ENCODE measurements at places on chromosomes 4 and X.
A peak's percentile ranks its signal among the peaks of the same experiment; 100 is the strongest.

- no peak for DNase-seq
Measured at GRCh38 chr4:7252051-7252450, 59.7 kb downstream of the SORCS2 start.

DNA sequence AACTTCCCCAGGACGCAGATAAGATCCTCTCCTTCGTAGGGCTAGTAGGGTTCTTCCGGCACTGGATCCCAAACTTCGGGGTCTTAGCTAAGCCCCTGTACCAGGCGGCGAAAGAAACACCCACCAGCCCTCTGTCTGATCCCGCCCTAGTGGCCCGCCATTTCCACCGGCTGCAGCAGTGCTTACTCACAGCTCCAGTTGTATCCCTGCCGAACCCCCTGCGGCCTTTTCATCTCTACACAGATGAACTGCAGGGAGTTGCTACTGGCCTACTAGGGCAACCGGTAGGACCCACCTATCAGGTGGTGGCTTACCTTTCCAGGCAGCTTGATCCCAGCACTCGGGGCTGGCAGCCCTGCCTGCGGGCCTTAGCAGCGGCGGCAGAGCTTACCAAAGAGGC lies 961.2 kb downstream of the RPA4 start:
- no peak for DNase-seq

- peak; percentile 68 for DNase-seq
Measured at GRCh38 chr4:128782076-128782715, 27.3 kb upstream of the JADE1 start.

DNA sequence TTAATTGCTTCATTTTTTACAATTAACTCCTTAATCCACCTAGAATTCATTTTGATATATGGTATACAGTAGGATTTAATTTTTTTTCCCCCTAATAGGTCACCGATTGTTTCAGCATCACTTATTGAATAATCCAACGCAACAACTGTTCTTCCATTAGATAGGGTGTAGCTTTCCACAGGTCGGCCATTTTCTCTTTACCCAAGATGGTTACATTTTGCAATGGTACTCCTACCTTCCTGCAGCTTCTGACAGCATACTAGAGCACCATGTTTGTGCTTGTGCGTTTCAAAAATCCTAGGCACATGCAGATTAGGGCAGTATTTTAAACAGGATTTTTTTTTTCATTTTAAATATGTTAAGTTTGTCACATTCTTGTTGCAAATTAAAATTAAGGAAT lies 2.3 kb downstream of the LINC00632 start:
- no peak for DNase-seq

DNA sequence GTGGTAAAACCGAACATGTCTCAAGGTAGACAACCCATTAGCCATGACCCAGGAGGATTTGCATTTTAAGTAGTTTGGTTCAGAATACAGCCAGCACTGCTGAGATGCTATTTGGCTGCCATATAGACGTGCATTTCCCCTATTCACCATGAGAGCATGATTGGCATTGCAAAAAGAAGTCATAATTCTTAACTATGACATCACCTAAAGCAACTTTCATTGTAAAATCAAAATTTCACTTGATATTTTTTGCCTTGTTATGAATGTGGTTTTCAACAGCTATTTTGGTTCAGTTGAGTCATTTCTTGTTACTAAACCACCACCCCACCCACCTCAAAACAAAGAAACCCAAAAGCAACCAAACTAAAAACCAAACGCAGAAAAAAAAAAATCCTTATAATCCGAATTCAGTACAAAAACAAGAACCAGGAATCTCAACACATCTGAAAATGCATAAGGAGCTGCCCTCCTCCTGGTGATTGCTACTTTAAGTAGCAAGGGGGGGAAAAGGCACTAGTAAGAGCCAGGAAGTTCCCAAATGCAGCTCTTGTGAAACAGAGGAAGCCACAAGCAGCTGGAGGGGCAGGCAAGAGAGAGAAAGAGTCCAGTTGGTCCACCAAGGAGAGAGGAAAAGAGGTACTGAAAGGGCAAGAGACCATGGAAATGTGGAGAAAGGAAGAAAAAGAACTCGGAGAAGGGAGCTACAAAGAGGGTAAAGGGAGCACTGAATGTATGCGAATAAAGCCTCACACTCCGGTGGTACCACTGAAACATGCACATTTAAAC lies 3.1 kb downstream of the SLITRK4 start:
- DNase-seq: peak; percentile 1

DNA sequence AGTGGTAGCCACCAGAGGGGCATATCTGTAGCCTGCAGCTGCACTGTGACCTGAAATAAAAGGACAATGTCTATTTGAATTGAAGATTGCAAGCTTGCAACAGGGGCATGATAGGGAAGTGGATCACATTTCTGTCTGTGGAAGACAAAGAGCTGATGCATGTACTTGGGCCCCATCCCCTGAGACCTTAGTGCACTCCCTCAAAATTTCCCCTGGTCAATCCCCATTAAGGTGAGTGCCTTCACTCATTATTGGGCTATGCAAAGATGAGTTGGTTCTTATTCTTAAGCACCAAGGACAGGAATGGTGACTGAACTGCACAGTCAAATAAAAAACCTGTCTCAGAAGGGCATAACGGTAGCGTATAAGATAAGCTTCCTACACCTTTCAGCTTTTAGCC lies 273.1 kb upstream of the ARSJ start:
- DNase-seq: no peak

GRCh38 chrX:41482154-41482850 lies 35.2 kb downstream of the NYX start:
- no peak for DNase-seq

DNA sequence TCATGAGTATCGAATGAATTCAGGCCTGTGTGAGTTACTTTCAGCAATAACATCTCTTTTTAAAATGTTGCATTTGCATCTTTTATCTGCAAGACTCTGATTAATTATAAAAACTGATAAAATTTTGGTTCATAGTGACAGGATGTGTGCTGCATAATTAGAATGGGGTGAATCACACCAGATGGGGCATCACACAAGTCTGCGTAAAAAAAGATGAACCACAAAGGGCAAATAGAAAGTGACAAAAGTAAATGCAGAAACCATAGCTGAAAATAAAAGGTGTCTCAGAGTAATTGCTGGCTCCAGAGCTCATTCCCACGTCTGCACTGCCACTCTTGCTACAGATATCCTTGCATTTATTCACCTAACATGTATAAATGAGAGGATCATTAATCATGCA lies 131.1 kb downstream of the HS3ST1 start:
- no peak for DNase-seq

DNA sequence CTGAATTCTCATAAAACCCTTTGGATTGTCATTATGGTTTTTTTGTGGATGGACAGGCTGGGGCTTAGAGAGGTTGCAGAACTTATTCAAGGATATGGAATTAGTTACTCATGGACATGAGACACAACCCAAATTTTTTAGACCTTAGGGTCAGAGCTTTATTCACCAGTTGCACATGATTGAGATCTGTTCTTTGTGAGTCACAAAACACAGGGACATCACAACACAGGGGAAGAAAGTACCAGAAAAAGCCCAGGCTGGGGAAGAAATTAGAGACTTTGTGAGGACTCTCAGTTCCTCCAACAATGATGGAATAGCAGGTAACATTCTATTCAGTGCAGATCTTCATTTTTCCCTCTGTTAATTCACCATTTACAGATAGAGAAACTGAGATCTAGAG lies 602.4 kb upstream of the CPEB2 start:
- DNase-seq: no peak

DNA sequence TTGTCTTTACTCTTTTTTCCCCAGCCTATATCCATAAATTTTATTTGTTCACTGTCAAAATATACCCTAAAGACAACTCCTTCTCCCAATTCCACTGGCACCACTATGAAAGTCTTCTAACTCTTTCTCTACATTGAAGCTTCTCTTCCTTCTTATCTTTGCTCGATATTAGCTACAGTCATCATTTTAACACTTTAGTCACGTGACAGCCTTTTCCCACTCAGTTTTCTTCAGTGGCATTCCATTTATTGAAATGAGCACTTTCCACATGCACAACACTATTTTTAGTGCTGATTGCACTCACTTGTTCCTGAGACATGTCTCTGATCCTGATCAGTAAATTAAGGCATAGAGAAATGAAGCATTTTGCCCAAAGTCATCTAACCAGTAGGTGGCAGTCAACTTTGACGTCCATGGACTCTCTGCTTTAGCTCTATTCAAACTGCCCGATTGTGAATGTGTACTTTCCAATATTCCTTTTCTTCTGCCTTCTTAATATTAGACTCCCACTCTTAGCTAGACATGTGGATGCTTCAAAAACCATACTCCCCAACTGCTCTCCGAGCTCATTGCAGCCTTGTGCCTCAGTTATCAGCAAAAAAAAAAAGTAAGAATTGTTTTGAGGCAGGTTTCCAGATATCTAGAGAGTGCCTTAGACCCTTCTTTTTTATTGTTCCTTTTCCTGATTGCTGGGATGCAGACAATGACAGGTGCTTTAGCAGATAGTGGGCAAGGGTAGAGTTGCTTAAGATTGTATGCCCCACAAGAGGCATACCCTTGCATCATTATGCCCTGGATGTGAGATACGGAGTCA lies 394.4 kb upstream of the ADGRL3 start:
- no peak for DNase-seq

DNA sequence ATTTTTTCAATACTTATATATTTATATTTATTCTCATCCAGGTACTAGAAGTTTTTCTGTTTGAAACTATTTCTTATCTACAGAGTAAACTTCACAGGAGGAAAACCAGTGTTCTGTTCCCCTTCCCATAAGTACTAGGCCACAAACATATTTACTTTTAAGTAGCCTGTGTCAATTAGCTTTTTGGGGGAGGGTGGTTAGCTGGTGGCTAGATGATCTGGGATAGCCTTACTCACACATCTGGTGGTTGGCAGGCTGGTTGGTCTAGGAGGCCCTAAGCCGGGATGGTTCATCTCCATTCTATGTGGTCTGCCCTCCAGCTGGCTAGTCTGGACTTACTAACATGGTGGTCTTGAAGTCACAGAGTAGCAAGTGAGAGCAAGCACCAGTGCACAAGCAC lies 6.2 kb downstream of the JADE3 start:
- DNase-seq: no peak

- DNase-seq: no peak
Measured at GRCh38 chr4:128831531-128832242, 22.2 kb downstream of the JADE1 start.

DNA sequence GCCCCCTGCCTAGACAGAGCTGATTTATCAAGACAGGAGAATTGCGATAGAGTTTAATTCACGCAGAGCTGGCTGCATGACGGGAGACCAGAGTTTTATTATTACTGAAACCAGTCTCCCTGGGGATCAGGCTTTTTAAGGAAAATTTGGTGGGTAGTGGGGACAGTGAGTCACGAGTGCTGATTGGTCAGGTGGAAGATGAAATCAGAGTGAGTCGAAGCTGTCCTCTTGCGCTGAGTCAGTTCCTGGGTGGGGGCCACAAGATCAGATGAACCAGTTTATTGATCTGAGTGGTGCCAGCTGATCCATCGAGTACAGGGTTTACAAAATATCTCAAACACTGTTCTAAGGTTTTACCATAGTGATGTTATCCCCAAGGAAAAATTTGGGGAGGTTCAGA lies 36.6 kb downstream of the MYOZ2 start:
- DNase-seq: no peak

- no peak for DNase-seq
Measured at GRCh38 chr4:156609421-156609820, 362.2 kb downstream of the PDGFC start.

GRCh38 chr4:106231931-106232330 lies 84.1 kb downstream of the TBCK start:
- no peak for DNase-seq

DNA sequence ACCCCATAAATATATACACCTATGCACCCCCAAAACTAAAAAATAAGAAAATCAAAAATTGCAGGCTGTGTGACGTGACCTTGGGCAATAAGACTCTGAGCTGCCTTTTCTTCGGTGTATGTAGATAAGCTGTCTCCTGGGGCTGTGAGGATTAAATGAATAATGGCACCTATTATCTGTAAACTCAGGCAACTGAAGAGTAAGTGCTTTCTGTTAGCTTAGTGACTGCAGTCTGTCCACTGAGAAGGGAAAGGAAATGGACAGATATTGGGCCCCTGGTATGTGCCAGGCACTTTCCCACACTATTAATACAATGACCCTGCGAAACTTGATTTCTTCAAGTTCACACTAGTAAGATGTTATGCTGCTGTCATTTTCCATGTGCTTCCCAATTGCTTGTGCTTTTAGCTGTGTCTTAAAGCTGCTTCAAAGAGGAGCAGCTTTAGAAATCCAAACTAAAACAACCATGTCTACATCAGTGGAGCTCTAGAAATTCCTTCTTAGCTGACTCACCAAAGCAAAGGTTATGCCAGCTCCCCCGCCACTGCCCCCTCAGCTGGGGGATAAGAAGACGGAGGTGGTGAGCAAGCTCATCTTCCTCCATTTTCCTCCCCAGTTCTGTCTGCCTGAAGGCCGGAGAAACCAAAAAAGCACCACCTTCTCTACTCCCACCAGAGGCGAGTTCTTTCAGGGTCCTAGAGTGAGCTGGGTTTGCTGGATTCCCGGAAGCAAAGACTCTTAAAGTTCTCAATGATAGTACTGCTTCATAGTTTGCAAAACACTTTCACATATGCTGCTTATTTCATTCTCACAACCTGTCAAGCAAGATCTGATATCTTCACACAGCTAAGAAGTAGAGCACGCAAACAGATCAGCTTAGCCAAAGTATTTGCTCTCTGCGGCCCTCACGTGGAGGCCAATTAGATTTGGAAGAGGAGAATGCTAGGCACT lies 8.8 kb upstream of the DGAT2L6 start:
- no peak for DNase-seq

GRCh38 chr4:77264826-77265225 lies 107.8 kb downstream of the CCNG2 start:
- no peak for DNase-seq

- no peak for DNase-seq
Measured at GRCh38 chr4:12961713-12962112, 522.4 kb downstream of the RAB28 start.

DNA sequence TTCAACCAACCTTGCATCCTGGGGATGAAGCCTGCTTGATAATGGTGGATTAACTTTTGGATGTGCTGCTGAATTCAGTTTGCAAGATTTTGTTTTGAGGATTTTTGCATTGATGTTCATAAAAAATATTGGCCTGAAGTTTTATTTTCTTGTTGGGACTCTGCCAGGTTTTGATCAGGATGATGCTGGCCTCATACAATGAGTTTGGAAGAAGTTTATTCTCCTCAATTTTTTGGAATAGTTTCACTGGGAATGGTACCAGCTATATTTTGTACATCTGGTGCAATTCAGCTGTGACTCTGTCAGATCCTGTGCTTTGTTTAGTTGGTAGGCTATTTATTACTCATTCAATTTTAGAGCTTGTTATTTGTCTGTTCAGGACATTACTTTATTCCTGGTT lies 340.3 kb upstream of the TRAM1L1 start:
- DNase-seq: no peak

DNA sequence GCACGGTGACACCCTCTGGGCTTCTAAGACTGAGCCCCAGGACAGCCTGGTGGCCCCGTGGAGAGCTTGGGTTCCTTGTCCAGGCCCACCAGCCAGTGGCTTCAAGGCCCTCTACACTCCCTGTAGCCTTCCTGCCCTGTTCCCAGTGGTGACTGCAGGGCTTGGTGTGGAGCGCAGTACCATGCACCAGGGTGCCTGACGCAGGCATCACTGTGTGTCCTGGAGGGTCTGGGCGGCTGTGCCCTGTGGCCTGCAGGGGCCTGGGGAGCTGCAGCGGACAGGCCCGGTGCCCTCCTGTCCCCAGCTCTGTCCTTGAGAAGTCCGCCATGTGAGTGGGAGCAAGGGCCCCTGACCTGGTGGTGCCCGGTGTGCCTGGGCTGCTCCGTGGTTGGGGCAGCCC lies 4.3 kb downstream of the FGFRL1 start:
- DNase-seq: no peak

GRCh38 chr4:103928370-103928769 lies 208.6 kb upstream of the TACR3 start:
- DNase-seq: no peak

- no peak for DNase-seq
Measured at GRCh38 chr4:153233761-153234371, 29.6 kb downstream of the TRIM2 start.

Data from CD4-positive, alpha-beta T cell treated with Interleukin-10 for 1 hour (primary cell).